Frontal cortex (tissue), 4 donors: ENCODE measurements at places on chromosomes 2 and 18.

DNA sequence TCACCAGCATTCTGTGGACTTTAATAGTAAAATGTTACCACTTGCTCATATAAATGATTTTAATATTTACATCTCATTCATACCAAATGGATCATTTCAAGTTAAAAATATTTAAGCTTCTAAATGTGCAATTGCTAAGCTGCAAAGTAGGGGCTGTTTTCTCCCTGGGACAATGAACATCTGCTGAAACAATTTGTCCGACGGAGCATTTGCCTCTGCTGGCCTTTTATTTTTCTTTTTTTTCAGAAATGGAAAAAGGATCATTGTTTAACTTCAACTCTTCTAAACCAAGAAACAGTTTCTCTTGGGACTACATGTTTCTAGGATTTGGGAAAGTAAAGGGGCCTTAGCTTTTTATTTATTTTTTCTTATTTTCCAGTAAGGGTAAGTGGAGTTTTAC is 43.8 kb upstream of the ITPRID2 start:
- no peak for DNase-seq

GRCh38 chr2:229154381-229154780 is 116.7 kb downstream of the PID1 start:
- DNase-seq, result no peak

DNA sequence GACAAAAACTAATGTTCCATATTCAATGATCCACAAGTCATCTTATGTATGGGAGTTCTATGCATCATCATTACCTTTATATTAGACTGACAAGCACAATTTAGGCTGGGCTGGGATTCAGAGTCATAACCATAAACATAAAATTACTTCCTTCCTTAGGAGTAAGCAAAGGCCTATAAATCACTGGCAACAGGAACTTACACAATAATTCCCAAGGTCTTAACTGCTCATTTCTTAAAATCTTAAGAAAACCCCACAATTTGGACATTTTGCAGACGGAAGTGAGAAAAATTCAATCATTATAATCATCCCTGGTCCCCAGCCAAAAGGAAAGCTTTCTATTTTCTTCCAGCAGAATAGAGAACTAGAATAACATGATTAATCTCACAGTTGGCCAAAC is 232.3 kb downstream of the DYM start:
- no peak for DNase-seq

DNA sequence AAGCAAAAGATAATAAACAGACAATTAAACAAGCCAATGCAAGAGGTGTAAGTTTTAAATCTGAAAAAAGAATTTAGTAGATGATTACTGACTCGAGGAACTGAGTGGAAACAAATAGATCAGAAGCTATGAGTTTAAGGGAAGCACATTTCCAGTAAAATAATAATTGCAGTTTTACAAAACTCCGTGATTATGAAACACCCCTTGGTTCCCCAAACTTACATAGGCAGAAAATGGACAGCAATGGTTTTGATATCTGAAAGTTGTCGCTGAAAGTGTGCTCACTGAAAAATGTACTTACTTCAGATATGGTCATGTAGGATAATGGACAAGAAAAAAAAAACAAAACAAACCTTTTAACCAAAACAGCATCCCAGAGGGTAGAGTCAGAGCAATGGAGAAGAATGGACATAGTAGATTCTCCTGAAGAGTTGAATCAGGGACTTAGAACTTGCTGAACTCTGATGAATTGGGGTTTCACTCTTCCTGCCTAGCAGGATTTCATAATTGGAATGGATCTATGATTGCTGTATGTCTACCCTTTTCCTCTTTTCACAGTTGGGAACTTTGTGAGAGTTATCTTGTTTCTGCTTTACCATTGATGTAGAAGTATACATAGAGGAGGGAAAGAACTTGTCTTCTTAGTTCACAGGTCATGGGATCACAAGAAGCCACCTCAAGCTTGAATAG is 305.6 kb upstream of the ZEB2 start:
- DNase-seq, result no peak
